HFFc6 (cell line): ENCODE measurements at places on chromosomes 4 and X. TPM values are rescaled to one million over a fixed set of nuclear protein-coding genes. Genes with fewer than 3 reads are reported as not detected.

DNA sequence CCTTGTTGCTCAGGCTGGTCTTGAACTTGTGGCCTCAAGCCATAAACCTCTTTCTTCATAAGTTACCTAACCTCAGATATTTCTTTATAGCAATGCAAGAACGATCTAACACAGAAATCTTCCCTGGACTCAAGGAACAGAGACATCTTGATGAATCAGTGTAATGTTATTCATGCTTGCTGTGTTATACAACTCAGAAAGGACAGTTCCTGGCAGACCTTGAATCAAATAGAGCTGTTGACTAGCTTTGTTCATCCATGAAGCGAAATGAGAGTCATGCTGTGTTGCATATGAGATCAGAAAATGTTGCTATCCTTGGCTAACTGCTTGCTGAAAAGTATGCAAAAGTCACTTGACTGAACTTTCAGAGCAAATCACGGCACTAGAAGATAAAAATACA is 72.6 kb upstream of the ARHGAP24 start:
- no peaks in the 10 kb centered on the region; the same call in 1 of the 2 replicates for H3K27me3 ChIP-seq
- peaks cover 22% of the 10 kb centered on the region for H3K4me1 ChIP-seq
- peak overlapping the region; percentile 56 for H3K27ac ChIP-seq
- no peak overlapping the region for H3K4me3 ChIP-seq
- H3K36me3 ChIP-seq = no peaks in the 10 kb centered on the region
- DNase-seq = peak; percentile 86

- peak overlapping the region; percentile 73 for H3K4me3 ChIP-seq
- DNase-seq = peak; percentile 71
- H3K36me3 ChIP-seq = no peaks in the 10 kb centered on the region
- H3K27me3 ChIP-seq = no peaks in the 10 kb centered on the region
- H3K4me1 ChIP-seq = peaks cover 54% of the 10 kb centered on the region
These were observed 54.2 kb upstream of the SMIM10 start for GRCh38 chrX:134936542-134936941.

GRCh38 chr4:10667701-10668326 is 16.8 kb downstream of the CLNK start:
- H3K4me3 ChIP-seq = no peak overlapping the region
- H3K27ac ChIP-seq = no peak overlapping the region
- DNase-seq = no peak
- peaks cover 11% of the 10 kb centered on the region for H3K4me1 ChIP-seq

- H3K4me1 ChIP-seq = no peaks in the 10 kb centered on the region
- DNase-seq = no peak
- H3K27ac ChIP-seq = no peak overlapping the region
- H3K36me3 ChIP-seq = no peaks in the 10 kb centered on the region
- no peak overlapping the region for H3K4me3 ChIP-seq
These were observed 217.9 kb upstream of the AFF2 start for GRCh38 chrX:148282504-148282903.

- H3K4me1 ChIP-seq = peaks cover 37% of the 10 kb centered on the region
- no peak overlapping the region for H3K4me3 ChIP-seq
- no peak for DNase-seq
- H3K27ac ChIP-seq = no peak overlapping the region
These were observed 25.8 kb downstream of the ANXA10 start for GRCh38 chr4:168118116-168118655.

The MGARP gene
- 11.3 to 39.2 TPM (median 22.8 TPM) in 3 replicates for total RNA-seq

The MAGEE1 gene
- 3.2 to 3.9 TPM (median 3.2 TPM) in 3 replicates for total RNA-seq

The TEX13C gene
- total RNA-seq = not detected in 3 replicates

GRCh38 chrX:17072721-17073230 is 126.3 kb downstream of the REPS2 start:
- H3K4me1 ChIP-seq = peaks cover 7% of the 10 kb centered on the region
- no peak overlapping the region for H3K4me3 ChIP-seq
- no peak overlapping the region for H3K27ac ChIP-seq
- H3K27me3 ChIP-seq = no peaks in the 10 kb centered on the region
- no peaks in the 10 kb centered on the region for H3K36me3 ChIP-seq

- H3K4me1 ChIP-seq = no peaks in the 10 kb centered on the region
- H3K27me3 ChIP-seq = no peaks in the 10 kb centered on the region
- no peak for DNase-seq
- H3K36me3 ChIP-seq = no peaks in the 10 kb centered on the region
These were observed 156.0 kb downstream of the UGT8 start for GRCh38 chr4:114754616-114755015.

DNA sequence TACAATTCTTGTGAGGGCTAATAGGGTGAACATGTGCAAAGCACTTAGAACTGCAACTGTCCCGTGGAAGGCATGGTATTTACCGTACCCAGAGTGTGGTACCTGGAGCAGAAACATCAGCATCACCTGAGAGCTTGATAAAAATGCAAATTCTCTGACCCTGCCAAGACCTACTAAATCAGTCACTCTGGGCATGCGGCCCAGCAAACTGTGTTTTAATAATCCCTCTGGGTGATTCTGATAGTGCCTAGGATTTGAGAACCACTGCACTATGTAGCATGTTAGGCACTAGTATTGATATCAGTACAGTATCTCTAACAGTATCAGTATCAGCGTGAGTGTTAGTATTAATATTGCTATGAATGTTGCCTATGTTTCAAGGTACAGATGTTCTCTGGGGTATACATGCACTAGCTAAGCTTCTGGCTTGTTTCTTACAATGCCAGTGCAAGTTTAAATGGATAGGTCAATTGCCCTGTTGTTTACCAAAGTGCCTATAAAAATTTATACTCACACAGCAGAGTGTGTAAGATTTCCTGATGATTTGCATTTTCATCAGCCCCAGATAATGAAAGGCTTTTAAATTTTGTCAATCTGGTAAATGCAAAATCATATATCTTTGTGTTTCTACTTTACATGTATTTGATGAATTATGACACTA is 354.0 kb downstream of the HS3ST1 start:
- H3K4me3 ChIP-seq = no peak overlapping the region
- H3K4me1 ChIP-seq = no peaks in the 10 kb centered on the region
- no peak overlapping the region for H3K27ac ChIP-seq
- DNase-seq = no peak
- H3K36me3 ChIP-seq = no peaks in the 10 kb centered on the region
- H3K27me3 ChIP-seq = no peaks in the 10 kb centered on the region

- no peak for DNase-seq
- peaks cover 2% of the 10 kb centered on the region; the same call in 1 of the 2 replicates for H3K27me3 ChIP-seq
- H3K4me3 ChIP-seq = no peak overlapping the region
- no peaks in the 10 kb centered on the region for H3K36me3 ChIP-seq
- no peaks in the 10 kb centered on the region for H3K4me1 ChIP-seq
These were observed 101.3 kb upstream of the MAGEB10 start for GRCh38 chrX:27706526-27706925.

GRCh38 chr4:117692538-117692937 is 341.7 kb upstream of the NDST3 start:
- H3K4me1 ChIP-seq = no peaks in the 10 kb centered on the region
- H3K27me3 ChIP-seq = peaks cover 1% of the 10 kb centered on the region; the same call in 1 of the 2 replicates
- no peaks in the 10 kb centered on the region; the same call in 1 of the 2 replicates for H3K36me3 ChIP-seq

- DNase-seq = no peak
- H3K4me1 ChIP-seq = no peaks in the 10 kb centered on the region
- H3K27ac ChIP-seq = no peak overlapping the region
- peaks cover 1% of the 10 kb centered on the region; the same call in 1 of the 2 replicates for H3K27me3 ChIP-seq
- no peak overlapping the region for H3K4me3 ChIP-seq
These were observed 39.2 kb upstream of the PLS3 start for GRCh38 chrX:115521741-115522140.
